Right renal pelvis (tissue), 4 donors: ENCODE measurements at places on chromosomes 2 and 18. TPM values are rescaled to one million over a fixed set of nuclear protein-coding genes. Genes with fewer than 3 reads are reported as not detected.
A peak's percentile ranks its signal among the peaks of the same experiment; 100 is the strongest.

The FBXO15 gene
- polyA plus RNA-seq: 5.2 TPM

The SULT1C4 gene
- polyA plus RNA-seq: 47.9 TPM

The CYP26B1 gene
- 20.6 TPM for polyA plus RNA-seq

The KLF7 gene
- 21.0 TPM for polyA plus RNA-seq

The COL6A3 gene
- 233 TPM for polyA plus RNA-seq

The IL1F10 gene
- not detected for polyA plus RNA-seq

The GREB1L gene
- 2.8 TPM for polyA plus RNA-seq

The SRD5A2 gene
- 0.07 TPM for polyA plus RNA-seq

The CXCR4 gene
- polyA plus RNA-seq: 53.4 TPM

The FSHR gene
- not detected for polyA plus RNA-seq

The CDCA7 gene
- polyA plus RNA-seq: 40.0 TPM

The IL18RAP gene
- polyA plus RNA-seq: 0.18 TPM

The CENPA gene
- polyA plus RNA-seq: 16.1 TPM

The BBS5 gene
- polyA plus RNA-seq: 12.7 TPM

The NXPH2 gene
- 6.7 TPM for polyA plus RNA-seq

GRCh38 chr2:206993964-206994363 lies 54.6 kb downstream of the CPO start:
- DNase-seq: no peak

GRCh38 chr2:207275779-207276178 lies 110.0 kb upstream of the KLF7 start:
- no peak for DNase-seq

GRCh38 chr2:44098050-44098449 lies 70.6 kb upstream of the PPM1B start:
- DNase-seq: no peak

- no peak for DNase-seq
These were observed 1368.4 kb upstream of the CELF4 start for GRCh38 chr18:38933910-38934510.

- no peak for DNase-seq
These were observed 334.3 kb downstream of the FIGN start for GRCh38 chr2:163401481-163401880.

GRCh38 chr2:66843847-66844246 lies 408.9 kb downstream of the MEIS1 start:
- no peak for DNase-seq

DNA sequence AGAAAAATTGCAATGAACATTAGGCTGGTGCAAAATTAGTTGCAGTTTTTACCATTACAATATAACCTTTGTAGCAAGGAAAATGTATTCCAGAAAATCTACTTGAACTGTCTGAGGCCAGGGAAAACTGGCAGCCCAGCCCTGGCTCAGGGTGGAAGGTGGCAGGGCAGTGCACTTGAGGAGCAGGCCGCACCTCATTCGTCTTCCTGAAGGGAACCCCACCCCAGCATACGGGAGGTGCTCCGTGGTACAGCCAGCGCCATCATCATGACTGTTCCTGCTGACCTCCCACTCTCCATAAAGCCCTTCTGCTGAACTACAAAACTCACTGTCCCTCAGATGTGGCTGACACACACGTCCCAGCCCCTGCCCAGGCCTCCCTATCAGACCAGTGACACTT lies 65.9 kb upstream of the TFCP2L1 start:
- no peak for DNase-seq

DNA sequence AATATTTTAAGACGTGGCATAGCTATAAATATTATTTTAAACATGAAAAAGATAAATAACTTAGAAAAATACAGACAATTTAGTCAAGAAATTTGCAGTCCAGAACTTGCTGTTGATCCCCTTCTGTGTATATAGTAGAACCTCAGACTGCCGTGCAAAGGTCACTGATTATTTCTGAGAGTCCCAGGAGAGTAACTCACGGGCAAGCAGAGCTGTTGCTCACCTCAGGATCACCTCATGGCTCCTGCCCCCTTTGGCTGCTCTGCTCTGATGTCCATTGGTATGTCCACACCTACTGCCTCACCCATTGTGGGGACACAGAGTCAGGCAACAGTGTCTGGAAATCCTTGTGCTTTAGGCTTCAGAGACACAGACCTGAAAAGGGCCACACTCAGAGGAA lies 392.9 kb upstream of the CELF4 start:
- no peak for DNase-seq

GRCh38 chr2:175463589-175464310 lies 282.2 kb upstream of the ATP5MC3 start:
- DNase-seq: no peak

GRCh38 chr2:76980067-76980787 lies 541.9 kb downstream of the LRRTM4 start:
- no peak for DNase-seq

- no peak for DNase-seq
These were observed 120.0 kb upstream of the SCN7A start for GRCh38 chr2:166614029-166614428.

GRCh38 chr18:29377346-29377745 lies 1200.4 kb upstream of the CDH2 start:
- no peak for DNase-seq

DNA sequence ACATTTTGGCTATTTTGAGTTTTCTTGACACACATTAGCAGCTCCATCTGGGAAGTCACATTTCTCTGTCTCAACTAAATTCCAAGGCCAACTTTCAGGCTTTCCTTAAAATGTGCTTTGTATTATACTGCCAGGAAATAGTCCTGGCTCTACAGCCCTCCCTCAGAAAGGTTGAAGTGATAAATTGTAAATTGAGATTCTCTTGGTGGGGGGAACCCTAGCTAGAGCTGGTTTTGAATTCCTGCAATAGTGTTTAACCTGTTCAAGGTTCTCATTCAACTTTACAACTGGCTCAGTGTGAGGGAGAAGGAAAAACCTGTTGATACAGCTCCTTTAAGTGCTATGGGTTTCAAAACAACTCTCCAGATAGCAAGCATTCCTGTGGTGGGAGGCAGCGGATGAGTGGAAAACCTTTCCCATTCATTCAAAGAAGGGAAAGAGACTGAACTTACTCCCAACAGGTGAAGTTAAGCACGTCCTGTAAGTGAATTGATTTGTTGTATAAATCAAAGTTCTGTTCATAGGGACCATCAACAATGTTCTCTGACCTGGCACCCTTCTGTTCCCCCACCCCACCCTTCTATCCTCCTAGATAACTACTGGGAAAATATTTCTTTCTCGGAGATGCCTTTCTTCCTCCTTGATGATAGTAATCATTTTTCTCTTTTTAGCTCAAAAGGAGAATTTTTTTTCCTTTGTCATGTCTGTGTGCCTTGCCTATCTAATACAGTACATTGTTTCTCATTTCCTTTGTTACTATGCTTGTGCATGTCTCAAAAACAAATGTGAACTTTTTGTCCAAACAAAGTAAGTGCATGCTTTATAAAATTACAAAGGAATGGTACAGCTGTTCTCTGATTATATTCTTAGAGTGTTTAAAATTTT lies 44.2 kb upstream of the SLC39A10 start:
- DNase-seq: peak; percentile 40

- DNase-seq: no peak
These were observed 60.2 kb downstream of the VSNL1 start for GRCh38 chr2:17600556-17601204.

- DNase-seq: no peak
These were observed 16.9 kb downstream of the LGALSL start for GRCh38 chr2:64470766-64471295.

DNA sequence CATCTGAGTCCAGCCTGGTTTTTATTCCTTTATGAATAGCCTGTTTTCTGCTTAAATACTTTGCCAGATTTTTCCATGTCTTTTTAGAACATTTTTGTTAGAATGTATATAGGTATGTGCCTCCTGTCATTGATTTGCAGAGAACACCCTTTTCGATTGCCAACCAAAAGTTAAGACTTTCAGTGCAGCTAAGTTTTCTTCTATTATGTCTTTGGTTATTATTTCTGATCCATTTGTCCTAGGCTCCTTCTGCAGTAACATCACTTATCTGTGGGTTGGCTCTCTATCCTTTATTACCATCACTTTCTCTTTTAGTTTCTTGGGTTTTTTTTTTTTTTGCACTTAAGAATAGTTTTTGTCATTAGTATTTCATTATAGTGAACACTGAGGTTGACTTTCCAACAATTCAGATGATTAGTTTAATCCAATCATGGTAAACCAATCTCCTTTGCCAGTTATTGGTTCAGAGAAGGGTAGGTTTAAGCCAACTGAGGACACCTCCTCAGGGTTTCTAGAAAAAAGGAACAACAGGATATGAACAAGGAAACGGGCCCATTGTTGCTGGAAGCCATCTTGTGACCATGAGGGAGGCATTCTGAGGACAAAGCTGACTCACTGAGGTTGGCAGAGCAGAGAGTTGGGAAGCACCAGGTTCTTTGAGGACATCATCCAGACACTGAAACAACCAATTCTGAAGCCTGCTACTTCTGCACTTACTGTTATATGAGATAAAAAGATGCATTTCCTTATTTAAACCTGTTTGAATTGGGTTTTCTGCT lies 37.9 kb upstream of the GBX2 start:
- no peak for DNase-seq

- DNase-seq: no peak
These were observed 742 bp downstream of the PXDN start for GRCh38 chr2:1743396-1744150.

GRCh38 chr2:146807568-146808168 lies 1037.2 kb upstream of the ACVR2A start:
- no peak for DNase-seq

GRCh38 chr2:157056200-157056676 lies 201.3 kb upstream of the GALNT5 start:
- DNase-seq: no peak

GRCh38 chr2:74047152-74047551 lies 62.4 kb downstream of the TET3 start:
- DNase-seq: no peak

GRCh38 chr2:32464431-32464830 lies 107.6 kb downstream of the BIRC6 start:
- DNase-seq: no peak

DNA sequence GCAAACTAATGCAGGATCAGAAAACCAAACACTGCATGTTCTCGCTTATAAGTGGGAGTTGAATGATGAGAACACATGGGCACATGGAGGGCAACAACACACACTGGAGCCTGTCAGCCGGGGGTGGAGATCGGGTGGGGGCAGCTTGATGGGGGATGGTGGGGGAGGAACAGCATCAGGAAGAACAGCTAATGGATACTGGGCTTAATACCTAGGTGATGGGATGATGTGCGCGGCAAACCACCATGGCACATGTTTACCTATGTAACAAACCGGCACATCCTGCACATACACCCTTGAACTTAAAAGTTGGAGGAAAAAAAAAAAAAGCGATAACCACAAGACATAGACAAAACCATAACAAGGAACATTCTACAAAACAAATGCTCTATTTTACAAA lies 10.4 kb downstream of the CHMP3 start:
- no peak for DNase-seq

DNA sequence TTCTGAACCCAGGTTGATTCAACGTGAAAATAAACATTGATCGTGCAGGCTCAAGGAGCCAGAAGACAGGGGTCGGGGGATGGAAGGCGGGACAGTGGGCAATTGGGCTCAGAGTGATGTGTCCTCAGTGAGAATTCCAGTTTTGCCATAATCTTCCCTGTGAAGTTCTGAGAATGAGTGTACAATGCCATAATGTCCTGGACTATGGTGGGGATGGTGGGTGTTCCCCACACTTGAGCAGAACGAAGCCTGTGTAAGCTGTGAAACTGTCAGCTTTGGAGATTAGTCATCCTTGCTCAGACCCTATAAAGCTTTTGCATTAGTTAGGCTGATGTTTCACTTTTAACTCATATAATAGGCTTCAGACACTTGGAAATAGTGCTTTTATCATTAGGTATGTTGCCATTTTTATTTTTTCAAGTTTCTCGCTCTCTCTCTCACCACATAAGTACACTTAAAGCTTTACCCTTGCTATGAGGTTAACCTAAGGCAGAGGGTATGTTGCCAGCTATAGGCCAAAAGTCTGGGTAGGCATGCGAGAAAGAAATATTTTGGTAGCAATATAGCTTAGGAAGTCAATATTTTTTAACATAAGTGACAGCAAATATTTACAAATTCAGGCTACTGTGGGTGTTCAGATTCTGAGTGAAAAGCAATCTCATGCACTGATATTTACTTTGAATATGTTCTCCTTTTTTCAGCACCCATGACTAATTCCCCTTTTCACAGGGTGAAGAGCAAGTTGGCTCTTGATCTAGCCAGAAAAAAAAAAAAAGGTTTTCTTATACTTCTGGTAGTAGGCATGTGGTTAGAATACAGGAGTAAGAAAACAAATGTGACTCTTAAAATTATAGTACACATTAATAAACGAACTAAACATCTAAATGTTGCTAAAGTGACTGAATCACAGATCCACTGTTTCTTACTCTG lies 47.2 kb downstream of the CDC42EP3 start:
- no peak for DNase-seq

GRCh38 chr2:229087843-229088516 lies 183.1 kb downstream of the PID1 start:
- DNase-seq: no peak

- DNase-seq: no peak
These were observed 21.9 kb downstream of the SLC25A52 start for GRCh38 chr18:31738460-31739407.

GRCh38 chr2:32342801-32343200 lies 14.0 kb upstream of the BIRC6 start:
- DNase-seq: no peak

GRCh38 chr18:56702946-56703345 lies 51.8 kb downstream of the WDR7 start:
- DNase-seq: peak; percentile 14

DNA sequence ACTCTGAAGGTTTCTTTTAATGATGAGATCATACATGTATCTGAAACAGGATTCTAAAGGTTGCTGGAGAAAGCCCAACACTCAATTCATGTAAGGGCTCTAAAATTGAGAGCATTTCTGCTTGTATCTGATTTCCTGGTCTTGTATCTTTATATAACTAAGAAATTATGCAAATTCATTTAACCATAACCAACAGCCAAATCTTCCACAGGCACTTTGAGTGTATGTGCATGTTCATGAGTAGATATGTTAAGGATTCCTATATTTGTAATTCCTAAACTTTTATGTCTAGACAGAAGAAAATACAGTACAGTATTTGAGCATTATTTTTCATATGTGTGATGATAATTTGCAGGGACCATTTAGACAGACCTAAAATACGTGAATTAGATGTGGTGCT lies 20.4 kb upstream of the PELI1 start:
- no peak for DNase-seq

- no peak for DNase-seq
These were observed 82.6 kb upstream of the RGPD5 start for GRCh38 chr2:109711230-109712122.

GRCh38 chr2:220815698-220816097 lies 756.4 kb downstream of the EPHA4 start:
- no peak for DNase-seq
